ENCODE measurements at places on chromosomes 11 and 22.

GRCh38 chr22:48079505-48080290 is 1317.2 kb downstream of the TBC1D22A start:
- DNase-seq: no peak

- DNase-seq: no peak
Measured at GRCh38 chr11:134452026-134452837, 40.2 kb upstream of the B3GAT1 start.

- no peak for DNase-seq
Measured at GRCh38 chr11:122258446-122259194, 142.6 kb upstream of the BLID start.

DNA sequence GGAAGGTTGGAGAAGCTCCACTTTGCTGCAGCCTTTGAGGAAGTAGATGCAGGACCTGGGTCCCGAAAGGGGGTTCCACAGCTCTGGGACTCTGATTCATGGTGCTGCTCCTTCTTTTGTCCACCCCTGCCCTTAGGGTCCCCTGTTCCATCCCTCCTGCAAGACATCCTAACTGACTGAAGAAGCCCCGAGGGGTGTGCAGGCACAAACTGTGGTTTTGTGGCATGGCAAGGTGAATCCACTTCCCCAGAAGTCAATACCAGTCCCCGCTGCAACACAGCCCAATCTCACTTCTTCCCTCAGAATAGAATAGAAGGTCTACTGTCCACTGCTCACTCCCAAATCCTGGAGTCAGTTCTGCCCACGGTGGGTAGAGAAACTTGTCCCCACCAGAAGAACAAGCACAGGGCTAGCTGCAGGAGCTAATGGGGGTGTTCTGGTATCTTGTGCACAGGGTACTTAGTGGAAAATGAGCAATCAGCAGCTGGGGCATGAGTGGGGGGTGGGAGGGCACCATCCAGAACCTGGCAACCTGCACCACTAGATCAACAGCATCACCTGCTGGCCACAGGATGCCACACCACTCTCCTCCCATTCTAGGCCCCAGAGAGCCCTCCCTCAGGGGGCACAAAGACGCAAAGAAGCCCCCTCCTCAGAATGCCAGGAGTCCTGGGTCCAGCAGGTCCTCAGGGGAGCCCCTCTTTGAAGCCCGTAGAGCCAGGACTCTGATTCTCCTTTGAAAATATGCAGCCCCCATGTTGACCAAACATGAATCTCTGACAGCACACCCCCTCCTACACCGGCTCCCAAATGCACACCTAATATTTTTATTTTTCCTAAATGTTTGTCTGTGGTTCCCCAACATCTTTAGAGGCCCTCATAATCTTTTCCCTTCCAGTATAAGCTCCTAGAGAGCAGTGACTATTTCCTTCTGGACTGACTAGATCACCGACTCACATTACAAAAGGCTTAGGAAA is 14.1 kb downstream of the SPATA19 start:
- DNase-seq: no peak

DNA sequence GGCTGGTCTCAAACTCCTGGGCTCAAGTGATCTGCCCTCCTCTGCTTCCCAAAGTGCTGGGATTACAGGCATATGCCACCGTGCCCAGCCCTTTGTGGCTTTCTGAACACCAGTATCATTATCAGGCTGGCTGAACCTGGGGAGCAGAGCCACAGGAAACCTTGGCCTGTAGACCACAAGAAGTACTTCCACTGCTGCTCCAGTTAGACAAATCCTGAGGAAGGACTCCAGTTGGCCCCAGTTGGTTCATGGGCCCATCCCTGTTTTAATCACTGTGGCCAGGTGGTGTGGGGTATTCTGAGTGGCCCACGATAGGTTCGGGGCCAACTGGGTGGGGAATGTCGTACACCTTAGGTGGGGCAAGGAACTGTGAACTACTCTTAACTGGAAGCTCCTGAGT is 5.5 kb upstream of the DUSP18 start:
- no peak for DNase-seq

DNA sequence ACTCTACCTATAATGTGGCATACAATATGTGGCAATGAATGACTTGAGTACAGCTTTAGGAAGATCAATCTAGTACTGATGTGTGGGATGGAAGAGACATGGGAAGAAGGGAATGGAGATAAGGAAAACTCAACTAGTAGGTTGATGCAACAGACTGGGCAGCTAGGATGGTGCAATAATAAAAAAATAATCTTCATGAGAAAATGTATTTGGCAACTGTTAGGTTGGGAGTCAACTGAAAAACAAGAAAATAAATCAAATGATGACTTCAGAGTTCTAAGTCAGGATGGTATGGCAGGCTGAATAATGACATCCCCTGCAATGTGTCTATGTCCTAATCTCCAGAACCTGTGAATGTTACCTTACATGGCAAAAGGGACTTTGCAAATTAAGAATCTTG is 236.8 kb upstream of the PITPNB start:
- DNase-seq: no peak

GRCh38 chr22:23789638-23790037 is 2.9 kb downstream of the SMARCB1 start:
- no peak for DNase-seq

GRCh38 chr11:45669956-45670355 is 4.5 kb upstream of the CHST1 start:
- no peak for DNase-seq

DNA sequence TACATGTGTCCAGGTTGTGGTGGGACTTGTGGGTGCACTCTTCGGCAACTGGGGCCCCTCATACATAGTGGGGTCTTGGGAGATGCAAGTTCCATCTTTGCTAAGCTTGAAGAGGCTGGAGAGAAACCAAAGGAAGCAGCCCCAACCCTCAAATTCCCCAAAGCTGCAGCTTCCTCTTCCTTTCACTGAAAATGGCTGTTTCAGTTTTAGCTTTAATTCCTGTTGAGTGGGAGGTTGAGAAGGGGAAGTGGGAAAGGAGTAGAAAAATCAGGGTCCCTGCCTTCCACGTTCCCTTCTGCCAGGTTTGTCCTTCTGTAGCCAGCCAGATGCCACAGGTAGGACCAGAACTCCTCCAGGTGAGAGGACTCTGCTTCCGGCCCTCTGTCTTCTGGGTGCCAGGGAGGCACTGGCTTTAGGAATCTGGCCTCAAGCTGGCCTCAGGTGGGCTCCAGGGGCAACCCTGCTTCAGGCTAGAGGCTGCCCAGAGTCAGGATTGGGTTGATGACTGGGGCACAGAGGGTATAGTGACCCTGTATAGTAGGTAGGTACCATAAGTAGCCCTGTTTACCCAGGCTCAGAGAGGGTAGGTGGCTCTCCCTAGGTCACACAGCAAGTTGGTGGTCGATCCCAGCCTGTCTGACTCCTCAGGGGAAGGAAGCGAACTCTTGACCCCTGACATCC is 16.2 kb downstream of the P2RY6 start:
- DNase-seq: no peak

GRCh38 chr11:128610721-128611617 is 23.6 kb upstream of the ETS1 start:
- DNase-seq: no peak

DNA sequence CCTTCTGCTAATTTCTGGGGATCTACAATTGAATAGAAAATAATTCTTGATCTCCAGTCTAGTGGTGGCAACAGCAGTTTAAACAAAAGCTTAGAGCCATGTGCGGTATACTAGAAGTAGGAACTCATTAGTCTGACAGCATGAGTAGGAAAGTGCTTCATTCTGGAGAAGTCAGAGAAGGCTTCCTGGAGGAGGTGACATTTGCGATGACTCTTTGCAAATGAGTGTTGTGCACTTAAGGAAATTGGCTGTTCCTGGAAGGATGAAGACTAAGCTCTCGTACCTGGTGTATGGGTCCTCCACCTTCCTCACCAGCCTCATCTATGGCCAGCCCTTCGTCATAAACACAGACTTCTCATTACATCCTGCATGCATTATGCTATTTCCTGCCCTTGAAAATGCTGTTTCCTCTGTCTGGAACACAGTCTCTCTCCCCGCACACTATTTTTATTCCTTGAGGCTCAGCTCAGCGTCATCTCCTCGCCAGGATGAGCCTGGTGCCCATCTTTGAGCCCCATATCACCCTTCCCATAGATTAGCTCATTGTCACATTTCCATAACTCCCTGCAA is 132.9 kb downstream of the PKNOX2 start:
- DNase-seq: no peak

DNA sequence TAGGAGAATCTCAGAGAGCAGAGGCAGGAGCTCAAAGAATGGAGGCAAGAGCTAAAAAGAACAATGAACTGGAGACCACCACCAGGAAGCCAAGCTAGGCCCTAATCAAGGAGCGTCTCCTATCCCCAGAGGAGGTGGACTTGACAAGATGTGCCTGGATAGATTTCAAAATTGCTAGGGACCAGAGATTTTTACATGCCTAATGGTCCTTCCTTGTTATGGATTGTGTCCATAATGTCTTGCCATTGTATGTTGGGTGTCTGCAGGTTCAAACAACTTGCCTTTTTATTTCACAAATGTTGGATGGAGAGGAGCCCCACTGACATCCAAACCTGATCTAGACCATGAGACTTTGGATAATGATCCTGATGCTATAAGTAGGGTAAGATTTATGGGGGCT is 88.2 kb upstream of the TP53I11 start:
- no peak for DNase-seq

DNA sequence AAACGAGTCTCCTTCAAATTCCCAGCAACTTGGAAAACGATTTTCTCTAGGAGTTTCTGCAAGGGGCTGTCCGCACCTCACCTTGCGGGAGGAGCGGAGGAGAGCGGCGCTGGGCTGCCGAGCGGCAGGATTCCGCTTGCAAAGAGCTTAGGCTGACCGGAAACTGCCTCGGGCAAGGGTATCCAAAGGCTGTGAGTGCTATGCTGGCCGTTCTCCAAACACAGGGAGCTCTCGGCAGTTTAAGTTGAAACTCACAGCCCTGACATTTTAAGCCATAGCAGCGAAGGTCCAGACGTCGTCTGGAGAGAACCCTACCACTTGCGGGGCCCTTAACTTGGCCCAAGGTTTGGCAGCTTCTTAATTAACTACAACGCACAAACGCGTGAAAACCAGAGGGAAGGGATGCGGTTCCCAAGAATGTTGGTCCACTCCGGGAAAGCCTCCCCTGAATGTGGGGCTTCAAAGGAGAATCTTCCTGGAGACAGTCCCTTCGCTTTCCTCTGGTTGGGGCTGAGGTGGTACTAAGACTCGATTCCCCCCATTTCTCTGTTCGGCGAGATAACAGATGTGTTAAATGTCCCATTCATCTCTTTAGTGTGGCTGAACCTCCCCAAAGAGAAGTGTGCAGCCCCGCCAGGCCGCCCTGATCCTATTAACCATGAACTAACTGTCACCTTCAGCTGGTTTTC is 1.1 kb upstream of the DBX1 start:
- no peak for DNase-seq

GRCh38 chr11:28674433-28675103 is 566.4 kb downstream of the METTL15 start:
- DNase-seq: no peak

GRCh38 chr11:69984457-69985261 is 93.5 kb upstream of the ANO1 start:
- no peak for DNase-seq

DNA sequence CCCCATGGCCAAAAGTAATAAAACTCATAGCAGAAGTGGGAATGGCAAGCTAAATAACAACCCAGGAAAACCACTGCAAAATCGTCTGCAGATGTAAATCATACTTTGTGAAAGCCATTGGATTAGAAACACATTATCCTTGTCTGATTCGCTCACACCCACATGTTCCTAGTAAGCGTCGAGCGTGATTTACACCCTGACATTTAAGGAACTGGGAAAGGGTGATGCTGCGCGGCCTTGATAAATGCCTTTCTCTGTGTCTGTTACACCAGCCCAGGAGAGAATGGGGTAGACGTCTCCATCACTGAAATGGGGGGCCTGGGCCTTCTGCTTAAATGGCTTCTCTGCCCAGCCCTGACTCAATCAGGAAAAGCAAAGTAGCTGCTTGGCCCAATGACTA is 162.7 kb downstream of the NTM start:
- DNase-seq: no peak

DNA sequence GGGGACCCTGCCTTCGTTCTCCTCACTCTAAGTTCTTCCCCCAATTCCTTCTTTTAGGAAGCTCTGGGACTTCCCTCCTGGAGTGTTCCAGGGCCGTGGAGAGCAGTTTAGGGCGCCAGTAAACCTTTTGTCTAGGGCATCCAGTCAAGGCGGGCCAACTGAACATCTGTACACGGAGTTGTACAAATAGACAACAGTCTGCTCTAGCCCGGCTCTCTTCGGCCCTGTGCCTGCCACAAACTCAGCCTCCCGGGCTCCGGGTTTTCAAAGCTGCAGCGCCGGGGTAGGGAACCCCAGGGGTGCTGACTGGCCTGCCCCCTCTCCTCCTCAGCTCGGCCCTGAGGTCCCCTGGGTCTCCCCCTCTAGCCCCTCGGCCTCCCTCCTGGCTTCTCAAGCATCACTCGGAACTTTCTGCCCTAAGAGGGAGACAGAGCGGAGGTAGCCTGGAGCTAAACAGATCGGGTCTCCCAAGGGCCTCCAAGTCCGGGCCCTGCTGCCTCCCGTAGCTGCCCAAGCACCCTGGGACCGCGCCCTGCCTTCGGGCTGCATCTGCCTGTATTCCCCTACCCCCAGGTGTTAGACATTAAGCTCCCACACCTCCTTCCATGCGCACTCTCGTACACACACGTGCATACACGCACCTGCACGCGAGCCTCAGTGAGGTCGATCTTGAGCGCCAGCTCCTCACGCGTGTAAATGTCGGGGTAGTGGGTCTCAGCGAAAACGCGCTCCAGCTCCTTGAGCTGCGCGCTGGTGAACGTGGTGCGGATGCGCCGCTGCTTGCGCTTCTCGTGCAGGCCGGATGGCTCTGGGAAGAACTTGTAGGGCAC is 3.3 kb downstream of the PHOX2A start:
- no peak for DNase-seq

DNA sequence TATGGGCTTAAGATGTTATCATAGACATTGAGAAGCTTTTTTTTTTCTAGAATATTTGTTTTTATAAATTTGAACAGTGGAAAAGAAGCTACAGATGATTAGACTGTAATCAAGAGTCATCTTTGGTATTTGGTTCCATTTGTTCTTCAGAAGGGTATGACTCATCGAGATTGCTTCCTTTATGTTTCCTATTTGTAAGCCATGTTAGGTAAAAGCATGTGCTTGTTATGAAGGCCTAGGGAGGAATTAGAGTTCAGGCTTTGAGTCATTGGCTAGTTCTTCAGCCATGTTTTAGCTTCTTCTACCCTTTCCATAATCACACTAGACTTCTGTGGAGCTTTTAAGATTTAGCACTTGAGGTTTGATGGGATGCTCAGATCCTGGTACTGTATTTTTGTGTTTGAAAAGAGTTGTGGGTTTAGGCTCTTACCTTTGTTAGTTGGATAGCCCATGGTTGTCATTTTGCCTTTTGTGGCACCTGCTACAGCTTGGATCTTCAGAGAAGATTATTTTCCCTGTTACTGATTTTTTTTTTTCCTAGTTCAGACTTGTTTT is 44.3 kb downstream of the POLD3 start:
- no peak for DNase-seq

All from NCI-H2081 treated with DMSO at 0.1 percent for 48 hours (cell line).